ENCODE measurements at places on chromosomes 1 and 21.

GRCh38 chr1:156755527-156755950 is 4.1 kb upstream of the HDGF start:
- DNase-seq = no peak

DNA sequence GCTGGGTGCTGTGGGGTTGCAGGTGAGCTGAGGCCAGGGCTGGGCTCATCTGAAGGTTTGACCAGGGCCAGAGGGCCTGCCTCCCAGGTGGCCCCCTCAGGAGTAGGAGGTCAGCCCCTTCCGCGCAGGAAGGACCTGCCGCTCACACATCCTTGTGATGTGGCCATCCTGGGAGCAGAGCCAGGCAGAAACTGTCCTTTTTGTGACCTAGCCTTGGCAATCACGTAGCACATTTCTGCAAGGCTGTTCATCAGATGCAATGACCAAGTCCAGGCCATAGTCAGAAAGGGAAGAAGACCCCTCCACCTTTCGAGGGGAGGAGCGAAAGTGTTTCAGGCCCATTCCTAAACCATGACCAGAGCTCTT is 55.5 kb upstream of the TRAPPC10 start:
- DNase-seq = no peak

DNA sequence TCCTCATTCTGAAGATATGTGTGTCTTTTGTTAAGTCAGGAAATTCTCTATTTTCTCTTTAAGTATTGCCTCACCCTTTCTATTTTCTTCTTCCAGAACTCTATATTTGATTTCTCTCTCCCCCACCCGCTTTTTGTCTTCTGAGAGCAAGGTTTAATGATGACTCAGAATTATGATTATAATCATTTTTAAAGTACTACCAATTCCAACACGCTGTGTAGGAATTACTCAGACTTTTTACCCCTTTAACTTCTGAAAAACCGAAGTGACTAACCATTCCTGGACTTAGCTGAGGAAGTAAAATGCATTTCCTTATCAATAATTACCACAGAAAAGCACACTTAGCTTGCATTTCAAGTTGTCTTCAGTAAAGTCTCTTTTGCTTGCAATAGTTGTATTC is 20.8 kb upstream of the SCYL3 start:
- DNase-seq = no peak

DNA sequence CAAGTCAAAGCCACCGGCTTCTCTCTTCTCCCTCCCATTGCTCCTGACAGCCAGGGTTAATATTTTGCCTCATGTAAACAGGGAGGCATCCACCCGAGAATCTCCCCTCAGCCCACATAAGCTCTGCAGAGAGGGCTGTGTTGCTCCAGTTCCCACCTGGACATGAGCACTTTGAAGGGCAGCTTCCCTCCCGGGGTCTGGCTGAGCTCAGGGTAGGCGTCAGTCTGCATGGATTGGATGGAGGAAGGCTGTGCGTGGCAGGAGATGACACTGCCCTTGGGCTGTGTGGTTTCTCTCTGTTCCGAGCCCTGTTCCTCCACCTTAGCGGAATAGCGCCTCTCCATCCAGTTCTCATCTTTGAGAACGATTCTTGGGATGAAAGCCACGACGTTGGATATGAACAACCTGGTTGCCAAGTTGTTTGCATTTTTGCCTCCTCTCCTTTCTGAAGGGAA is 53.7 kb upstream of the ETS2 start:
- no peak for DNase-seq

GRCh38 chr1:119634016-119634415 is 14.1 kb downstream of the ZNF697 start:
- DNase-seq = no peak

GRCh38 chr21:34331726-34332125 is 32.1 kb upstream of the KCNE2 start:
- DNase-seq = no peak

DNA sequence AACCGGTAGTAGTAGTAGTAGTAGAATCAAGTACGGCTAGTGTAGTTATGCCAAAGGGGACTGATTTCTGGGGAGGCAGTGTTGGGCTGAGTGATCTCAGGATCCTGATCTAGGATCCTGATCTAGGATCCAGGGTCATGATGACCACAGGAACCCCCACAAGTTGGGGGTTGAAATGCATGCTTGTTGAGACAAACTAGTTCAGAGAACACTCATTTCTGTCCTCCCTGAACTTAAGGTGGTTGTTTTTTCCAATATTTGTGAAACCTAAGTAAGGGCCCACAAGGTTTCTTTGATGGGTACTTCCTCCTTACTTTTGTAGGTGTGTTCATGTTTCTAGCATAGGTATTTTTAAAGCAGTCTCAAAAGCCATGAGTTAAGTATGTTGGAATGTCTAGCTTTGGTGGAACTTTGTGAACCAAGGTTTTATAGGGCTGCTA is 33.9 kb upstream of the PDC start:
- no peak for DNase-seq

DNA sequence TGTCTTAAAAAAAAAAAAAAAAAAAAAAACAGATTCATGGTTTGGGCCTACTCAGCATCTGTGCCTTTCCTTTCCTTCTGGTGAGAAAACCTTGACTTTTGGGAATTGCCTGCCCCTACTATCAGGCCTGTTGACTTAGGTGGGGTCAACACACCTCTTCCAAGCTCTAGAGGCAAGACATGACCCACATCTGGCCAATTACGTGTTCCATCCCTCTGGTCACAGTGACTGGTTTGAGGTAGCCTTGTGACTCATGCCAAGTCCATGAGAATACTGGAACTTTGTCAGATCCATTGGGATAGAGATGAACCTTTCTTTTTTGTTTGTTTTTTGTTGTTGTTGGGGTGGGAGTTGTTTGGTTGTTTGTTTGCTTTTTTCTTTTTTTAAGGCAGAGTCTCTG is 37.3 kb upstream of the KHDRBS1 start:
- no peak for DNase-seq

DNA sequence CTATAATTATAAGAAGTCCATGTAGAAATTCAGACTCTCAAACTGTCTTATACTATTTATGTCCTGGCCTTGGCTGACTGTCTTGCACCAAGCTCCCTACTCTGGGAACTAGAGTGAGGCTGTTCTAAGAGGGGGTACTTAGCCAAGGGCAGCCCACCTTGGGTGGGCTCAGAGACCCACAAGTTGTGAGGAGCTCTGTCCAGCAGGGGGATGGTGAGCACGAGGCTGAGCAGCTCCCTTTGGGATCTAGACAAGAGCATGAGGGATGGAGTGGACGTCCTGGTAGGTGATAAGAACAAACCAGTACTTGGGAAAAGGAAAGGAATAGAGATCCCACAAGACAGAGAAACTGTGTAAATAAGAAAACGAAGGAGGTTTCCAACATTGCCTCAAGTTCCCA is 127.1 kb upstream of the SLC44A3 start:
- DNase-seq = no peak

- peak; percentile 19 for DNase-seq
Measured at GRCh38 chr1:24459551-24460266, 42.9 kb upstream of the RCAN3 start.

- DNase-seq = no peak
Measured at GRCh38 chr21:46543306-46543705, 61.6 kb downstream of the S100B start.

- no peak for DNase-seq
Measured at GRCh38 chr1:27318596-27318995, 3.4 kb upstream of the TMEM222 start.

DNA sequence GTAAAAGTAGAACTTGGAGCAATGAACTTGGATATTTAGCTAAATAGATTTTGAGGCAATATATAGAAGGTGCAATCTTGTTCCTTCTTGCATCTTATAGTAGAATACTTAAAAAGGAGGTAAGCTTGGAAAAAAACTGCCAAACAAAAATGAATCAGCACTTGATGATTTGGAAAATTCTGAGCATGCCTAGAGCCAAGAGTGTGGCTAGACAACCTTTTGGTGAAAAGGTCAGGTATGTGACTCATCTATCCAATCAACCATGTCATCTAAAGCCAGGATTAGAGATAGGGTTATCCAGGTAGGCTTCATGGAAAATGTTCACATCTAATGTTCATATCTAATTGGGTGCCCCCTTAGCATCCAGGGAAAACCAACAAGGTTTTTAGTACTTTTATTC is 515.0 kb downstream of the COL11A1 start:
- DNase-seq = no peak

DNA sequence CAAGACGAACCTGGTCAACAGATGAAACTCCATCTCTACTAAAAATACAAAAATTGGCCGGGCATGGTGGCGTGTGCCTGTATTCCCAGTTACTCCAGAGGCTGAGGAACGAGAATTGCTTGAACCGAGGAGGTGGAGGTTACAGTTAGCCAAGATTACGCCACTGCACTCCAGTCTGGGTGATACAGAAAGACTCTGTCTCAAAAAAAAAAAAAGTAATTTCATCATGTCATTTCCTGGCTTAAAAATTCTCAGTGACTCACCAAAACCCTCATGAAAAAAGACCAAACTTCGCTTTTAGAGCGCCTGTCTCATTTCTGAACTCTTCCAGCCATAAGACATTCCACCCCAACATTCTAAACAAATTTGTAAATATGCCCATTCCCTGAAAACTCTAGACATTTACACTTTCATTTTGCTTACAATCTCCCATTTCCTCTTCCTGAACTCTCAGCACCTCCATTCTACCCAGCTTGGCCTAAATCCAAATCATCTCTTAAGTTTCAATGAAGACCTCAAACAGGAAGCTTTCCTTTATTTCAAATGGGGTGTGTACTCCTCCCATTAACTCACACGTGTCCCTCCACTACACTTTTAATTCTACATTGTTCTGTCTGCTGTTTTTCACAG is 50.5 kb upstream of the PRRC2C start:
- no peak for DNase-seq

DNA sequence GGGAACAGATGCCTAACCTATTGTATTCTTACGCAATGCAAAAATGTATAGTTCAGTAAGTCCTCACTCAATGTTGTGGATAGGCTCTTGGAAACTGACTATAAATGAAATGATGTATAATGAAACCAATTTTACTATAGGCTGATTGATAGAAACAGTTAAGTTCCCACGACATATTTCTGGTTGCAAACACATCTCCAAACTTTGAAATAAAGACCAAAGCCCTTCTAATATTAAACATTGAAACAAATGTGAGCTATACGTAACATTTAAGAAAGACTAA is 29.1 kb downstream of the MAP3K21 start:
- no peak for DNase-seq

- DNase-seq = no peak
Measured at GRCh38 chr21:41362605-41363369, 960 bp downstream of the MX2 start.

DNA sequence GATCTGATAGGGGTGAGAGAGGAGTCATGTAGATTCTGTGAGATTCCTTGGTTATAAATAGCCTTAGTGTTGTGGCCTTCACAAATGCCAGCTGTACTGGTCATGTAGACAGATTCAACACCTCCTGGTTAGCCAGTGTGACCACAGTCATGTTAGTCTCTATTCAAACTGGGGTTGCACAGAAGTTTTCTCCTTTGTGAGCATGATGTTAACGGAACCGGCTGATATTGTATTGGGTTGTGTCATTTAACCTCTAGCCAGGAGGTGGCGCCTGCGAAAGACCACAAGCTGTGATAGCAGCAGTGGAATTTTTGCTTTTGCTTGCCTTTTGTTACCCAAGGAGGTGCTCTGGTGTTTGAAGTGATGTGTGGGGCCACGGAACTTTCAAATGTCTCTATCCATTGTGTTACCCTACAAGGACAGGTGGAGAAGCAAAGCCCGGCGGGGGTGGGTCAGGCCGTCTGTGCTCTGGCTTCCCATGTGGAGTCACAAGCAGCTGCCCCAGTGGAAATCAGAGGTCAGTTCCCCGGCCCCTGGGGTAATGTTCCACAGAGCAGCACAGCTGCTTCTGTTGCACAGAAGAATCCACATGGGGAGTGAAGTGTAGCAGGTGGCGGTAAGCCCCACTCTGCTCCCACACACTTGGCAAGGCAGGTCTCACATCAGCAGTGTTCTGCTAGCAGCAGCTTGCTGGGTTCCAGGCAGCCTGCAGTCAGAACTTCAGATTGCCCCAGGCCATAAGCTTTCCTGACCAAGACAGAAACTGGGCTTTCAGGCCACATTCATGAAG is 112.6 kb downstream of the ADAMTS1 start:
- DNase-seq = peak; percentile 18

DNA sequence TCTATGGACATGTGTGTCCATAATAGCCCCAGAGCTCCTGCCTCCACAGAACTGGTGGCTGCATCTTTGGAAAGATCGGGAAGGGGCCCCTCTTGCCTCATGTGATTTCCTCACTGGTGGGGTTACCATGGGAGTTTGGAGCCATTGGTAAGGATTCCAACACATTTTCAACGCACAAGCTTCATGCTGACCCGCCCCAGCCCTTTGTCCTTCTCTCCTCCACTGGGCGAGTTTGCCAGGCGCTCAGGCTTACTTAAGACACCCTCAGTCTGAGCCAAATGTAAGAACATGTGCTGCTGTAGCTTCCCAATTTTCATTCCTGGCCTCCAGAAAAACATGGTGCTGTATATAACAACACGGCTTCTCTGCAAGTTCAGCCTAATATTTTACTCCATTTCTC is 72.4 kb downstream of the ATP5PO start:
- DNase-seq = no peak

- no peak for DNase-seq
Measured at GRCh38 chr1:145922266-145922665, 3.7 kb upstream of the PEX11B start.

DNA sequence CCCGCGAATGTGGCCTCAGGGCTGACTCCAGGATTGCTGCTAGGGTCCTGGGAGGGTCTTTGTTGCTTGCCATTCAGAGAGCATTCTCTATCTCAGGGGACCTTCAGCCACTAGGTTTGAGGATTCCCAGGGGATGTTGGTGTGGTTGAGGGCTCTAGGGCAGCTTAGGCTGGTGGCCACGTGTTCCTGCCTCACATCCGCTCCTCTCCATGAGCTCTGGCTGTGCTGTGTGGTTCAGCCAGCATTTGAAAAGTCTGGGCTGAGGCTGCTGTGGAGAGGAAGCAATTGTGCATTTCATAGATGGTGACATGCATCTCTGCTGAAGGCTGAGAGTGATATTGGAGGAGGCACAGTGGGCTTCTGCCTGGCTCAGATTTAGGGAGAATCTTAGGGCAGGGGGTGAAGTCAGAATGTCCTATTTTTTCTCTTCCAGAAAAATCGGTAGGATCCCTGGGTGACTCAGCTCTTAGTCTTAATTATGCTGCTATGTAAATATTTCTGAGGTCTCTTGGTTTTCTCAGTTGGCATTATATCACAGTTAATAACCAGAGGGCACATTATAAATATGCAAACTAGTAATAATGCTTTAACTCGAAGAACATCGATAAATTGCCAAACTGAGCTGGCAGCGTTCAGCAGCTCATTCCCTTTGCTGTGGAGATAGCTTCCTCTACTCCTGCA is 182.3 kb downstream of the CAMTA1 start:
- no peak for DNase-seq
